ENCODE measurements at places on chromosomes 3 and 15.
A peak's percentile ranks its signal among the peaks of the same experiment; 100 is the strongest.

DNA sequence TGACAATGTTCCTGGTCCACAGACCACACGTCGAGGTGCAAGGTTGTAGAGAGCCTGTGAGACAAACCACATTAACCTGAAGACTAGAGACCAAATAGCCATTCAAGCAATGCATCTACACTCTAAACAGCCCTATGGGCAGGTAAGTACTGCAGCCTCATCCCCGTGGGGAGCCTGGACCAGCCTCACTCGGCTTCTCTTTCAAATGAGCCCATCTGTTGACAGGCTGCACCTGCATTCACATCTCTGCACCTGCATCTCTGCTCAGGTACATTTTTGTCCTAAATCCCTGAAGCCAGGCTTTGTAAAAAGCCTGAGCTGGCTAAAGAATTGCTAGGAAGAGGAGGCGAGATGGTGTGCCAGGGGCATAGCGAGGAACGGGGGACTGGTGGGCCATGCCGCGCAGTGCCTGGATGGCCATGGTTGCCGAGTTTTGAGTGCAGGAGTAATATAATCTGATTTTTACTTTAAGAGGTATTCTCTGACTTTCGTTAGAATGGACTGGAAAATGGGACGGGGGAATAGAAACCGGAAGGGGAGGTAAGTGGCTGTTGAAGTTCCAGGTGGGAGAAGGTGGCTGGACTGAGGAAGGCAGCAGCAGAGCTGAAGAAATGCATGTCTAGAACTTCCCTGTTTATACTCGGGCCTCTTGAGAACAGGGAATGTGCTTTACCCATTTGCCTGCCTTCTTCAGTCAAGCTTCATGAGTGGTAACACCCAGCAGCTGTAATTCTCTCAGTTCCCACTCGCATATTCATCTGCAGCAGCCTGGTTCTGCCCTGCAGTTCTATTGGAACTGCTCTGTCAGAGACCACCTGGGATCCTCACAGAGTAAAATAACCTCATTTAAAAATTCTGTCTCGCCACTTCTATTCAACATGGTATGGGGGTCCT is 226.4 kb downstream of the OPA1 start:
- DNase-seq = no peak

- DNase-seq = no peak
These were observed 39.7 kb downstream of the DIPK2A start for GRCh38 chr3:144011251-144011799.

DNA sequence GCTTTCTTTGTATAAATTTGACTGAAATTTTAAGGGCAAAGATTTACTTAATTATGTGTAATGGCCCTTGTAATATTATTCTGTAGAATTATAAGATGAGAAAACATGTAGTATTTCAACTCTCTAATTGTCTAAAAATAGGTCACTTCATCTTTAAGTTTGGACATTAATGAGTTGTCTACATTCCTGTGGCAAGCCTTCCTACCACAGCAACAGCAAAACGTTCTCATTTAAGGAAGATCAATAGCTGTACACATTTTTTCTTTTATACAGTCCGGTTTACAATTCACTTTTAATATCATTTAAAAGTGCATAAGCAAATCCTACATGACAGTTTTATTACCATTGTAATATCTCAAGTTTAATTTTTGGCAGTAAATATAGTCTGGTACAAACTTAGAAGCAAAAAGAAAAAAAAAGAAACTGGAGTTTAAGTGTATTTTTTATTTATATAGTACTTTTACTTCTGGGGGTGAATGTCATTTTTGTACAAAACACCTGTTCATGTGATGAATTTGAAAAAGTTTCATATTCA is 501.8 kb downstream of the ZPLD1 start:
- no peak for DNase-seq

DNA sequence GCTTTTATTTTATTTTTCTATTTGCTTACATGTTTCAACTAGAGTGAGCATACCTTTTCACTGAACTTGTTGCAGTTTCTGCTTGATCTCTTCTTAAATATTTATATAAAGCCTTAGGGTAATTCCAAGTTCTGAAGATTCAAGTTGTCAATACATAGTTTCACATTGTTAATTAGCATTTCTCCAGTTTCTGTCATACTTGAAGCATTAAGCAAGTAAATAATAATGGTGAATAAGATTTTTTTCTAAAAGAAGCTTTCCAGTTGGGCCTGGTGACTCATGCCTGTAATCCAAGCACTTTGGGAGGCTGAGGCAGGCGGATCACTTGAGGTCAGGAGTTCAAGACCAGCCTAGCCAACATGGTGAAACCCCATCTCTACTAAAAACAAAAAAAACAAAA is 53.9 kb downstream of the CALML4 start:
- no peak for DNase-seq

GRCh38 chr3:140395134-140396075 is 282.5 kb upstream of the TRIM42 start:
- no peak for DNase-seq

DNA sequence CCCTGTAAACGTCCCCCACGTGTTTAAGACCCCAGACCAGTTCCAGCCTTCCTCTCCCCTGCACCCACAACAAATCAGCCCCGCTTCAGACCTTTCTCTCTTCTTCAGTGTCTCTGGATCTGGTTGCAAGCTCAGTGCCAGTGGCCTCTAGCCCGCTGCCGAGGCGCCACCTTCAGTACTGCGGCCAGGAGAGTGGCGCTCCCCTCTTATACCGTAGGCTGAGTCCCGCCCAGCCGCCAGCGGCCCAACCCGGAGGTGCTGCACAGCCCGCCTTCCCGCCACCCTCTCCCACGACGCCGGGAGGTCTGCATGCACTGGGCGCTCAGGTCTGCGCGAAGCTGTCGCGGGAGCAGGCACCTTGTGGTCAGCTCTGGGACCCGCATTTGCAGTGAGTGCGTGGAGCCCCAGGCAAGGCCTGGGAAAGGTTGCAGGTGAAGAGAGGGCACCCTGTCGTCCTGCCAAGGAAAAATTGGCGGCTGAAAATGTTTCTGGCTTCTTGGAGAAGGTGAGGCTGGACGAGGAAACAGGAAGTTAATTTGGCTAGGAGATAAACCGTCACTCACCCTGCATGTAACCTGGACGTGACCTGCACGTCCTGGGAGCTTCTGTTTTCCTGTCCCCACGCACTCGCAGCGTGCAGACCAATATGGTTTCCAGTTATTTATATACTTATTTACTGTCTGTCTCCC is at the start of gene C2CD4B:
C2CD4B (minus strand) TSS at position 182 of the 689 bp plus-strand sequence. CDS start 301 bp downstream, outside the sequence.
- no peak for DNase-seq

GRCh38 chr15:99343881-99344551 is 92.7 kb downstream of the LRRC28 start:
- peak; percentile 3 for DNase-seq

GRCh38 chr15:71747128-71748083 is 62.9 kb upstream of the NR2E3 start:
- no peak for DNase-seq

GRCh38 chr3:154275965-154276364 is 48.3 kb downstream of the DHX36 start:
- no peak for DNase-seq

GRCh38 chr3:99579246-99579645 is 59.1 kb upstream of the COL8A1 start:
- no peak for DNase-seq

DNA sequence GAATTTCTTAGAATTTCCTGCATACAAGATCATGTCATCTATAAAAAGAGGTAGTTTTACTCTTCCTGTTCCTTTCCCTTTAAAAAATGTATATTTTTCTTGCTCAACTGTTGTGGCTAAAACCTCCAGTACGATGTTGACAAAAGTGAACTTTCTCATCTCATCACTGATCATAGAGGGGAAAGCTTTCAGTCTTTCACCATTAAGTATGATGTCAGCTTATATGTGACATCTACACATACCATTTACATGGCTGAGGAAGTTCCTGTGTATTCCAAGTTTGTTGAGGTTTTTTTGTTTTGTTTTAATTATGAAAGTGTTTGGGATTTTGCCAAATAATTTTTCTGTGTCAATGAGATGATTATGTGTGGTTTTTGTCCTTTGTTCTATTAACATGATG is 173.6 kb downstream of the PLD1 start:
- no peak for DNase-seq

- no peak for DNase-seq
These were observed 62.9 kb upstream of the XCR1 start for GRCh38 chr3:46090161-46090591.

DNA sequence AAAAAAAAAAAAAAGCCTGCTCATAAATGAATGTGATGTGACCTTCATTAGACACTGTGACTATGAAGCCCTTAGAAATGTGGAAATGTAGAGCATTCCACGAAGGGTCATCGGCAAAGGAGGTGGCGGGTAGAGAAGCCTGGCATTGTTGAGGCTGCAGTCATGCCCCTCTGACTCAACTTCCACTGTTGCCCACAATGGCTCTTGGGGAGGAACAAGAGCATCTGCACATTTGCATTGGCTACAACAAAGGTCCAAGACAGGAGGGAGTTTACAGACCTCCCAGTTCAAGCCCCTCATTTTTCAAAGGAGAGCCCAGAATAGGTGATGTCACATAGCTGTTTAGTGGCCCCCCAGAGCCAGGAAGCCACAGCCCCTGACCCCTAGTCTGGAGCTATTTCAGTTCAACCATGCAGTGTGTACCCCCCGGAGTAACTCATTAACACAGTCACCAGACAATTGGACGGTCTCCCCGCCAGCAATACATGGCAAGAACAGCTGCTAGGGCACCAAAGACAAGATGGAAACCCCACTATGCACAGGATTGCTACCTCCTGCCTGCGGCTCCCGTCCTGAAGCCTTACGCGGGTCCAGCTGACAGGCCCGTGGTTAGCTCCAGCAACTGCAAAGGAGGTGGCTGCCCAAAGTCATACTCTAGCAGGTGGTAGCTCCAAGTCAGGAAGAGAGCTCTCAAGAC is 56.2 kb downstream of the SH3BP5 start:
- no peak for DNase-seq

DNA sequence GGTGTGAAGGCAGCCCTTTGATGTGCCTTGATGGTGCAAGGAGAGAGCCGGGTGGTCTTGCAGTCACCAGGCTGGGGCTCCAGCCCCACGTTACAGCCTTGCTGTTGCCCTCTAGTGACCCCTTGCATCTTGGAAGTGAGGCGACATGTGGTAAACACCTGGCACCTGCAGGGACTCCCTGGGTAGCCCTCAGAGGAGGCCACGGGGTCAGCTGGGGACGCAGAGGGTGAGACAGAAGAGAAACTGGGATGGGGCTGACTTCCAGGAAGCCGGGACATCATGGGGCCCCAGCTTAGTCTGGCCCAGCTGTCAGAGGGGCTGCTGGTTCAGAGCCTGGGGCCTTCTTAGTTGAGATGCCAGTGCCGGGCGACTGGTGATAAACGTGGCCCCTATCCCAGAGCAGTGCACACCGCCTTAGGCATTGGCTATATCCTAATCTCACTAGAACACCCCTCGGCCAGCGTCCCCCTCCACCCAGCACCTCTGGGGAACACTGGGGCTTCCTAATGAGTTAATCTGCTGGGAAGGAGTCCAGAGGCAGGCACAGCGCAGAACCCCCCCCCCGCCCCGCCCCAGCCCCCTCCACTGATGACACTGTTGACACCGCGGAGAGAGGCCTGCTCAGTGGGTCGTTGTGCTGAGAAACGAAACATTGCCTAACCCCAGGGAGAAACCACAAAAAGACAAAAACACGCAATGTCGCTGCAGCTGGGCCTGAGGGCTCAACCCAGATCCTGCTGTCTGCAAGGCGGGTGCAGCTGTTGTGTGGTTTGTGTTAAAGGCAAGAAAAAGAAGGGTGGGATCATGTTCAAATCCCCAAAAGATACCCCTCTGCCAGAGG is 60.5 kb upstream of the KLF13 start:
- peak; percentile 66 for DNase-seq

Measured in activated CD4-positive, CD25-positive, alpha-beta regulatory T cell (primary cell).